AG04449 (cell line): ENCODE measurements at places on chromosomes 6 and 20.

DNA sequence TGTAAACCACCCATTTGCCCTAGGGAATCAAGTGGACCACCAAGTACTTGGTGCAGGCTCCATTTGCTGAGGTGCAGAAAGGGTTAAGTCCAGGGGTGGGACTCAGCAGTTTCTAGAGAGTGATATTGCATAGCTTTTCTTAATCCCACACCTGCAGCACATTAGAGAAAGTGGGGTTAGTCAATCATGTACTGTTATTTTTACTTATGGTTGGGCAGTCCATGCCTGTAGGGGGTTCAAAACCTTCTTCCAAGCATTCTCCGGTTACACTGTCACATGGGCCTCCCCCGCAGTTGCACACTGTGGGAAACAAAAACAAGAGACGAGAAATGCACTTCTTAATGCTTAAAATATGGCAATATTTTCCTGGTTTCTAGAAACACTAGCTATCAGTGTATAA lies 65.5 kb downstream of the LAMA4 start:
- peak; percentile 21 for DNase-seq

DNA sequence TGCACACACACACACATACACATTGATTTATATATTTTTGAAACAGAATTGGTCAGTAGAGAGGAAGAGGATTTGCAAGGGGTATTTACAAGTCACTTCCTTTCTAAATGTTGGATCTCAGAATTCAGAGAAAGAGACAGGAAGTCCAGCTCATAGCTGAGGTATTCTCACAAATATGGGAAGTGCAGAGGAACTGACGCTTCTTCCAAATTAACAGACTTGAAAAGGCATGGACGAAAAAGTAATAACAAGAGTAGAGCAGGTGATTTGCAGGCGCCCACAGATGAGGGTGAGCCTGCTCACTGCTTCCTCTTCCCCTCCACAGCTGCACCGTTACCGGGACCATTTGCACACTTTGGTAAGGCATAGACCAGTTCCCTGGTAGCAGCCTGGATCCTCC lies 246.4 kb downstream of the PHACTR1 start:
- no peak for DNase-seq

DNA sequence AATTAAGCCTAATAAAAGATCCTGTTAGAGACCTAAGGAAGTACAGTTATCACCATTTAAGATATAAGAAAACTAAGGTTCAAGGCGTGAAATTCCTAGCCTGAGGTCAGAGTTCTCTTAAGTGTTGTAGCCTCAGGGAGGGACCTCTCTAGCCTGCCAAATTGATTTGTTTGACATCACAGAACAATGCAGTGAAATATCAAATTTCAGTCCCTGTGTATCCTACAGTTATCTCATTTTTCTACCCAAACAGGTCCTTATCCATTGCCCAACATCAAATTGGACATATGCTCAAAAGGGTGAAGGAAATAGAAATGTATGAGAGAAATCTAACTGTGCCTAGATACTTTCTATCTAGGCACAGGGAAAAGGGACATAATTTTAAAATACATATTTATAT lies 63.0 kb downstream of the NCOA7 start:
- DNase-seq = no peak

GRCh38 chr6:54899442-54899841 lies 52.9 kb downstream of the FAM83B start:
- no peak for DNase-seq

DNA sequence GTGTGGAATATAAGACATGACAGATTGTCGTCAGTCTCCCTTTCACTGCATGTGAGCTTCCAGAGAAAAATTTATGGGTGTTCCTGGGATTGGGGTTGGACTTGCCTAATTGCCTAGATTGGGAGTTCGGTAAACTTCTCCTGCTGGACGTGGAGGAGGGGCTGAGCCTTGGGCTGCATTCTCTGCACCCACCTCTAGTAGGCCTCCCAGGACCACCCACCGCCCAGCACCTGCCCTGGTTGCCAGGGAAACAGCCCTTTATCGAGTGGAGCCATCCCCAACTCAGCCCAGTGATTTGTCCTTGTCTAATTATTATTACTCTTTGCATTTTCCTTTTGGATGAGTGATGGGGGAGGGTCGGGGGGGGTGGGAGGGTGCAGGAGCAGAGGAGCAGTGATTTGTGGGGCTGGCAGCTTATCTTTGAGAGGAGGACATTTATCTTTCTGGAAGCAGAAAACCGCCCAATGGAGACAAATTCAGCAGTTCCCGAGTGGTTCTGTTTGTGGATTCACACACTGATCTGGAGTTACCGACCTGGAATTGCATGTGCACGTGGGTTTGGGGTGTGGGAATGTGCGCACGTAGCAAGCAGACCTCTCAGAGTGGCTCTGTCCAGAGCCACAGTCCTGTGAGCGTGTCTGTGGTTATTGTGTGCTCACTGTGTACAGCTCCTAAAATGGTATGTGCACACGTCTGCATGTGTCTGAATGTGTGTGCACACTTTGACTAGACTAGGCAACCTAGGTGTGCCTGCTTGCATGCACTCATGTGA lies 104.5 kb downstream of the DHX35 start:
- no peak for DNase-seq

- no peak for DNase-seq
These were observed 43.0 kb upstream of the GPR31 start for GRCh38 chr6:167200806-167201205.

GRCh38 chr6:33746651-33747100 lies at the start of gene IP6K3:
IP6K3 (minus strand) TSS chr6:33746905; CDS start chr6:33735476, 11,429 bp downstream.
- DNase-seq = no peak

- no peak for DNase-seq
These were observed 589 bp downstream of the RNF5 start for GRCh38 chr6:32178547-32179440.

GRCh38 chr20:57738053-57738452 lies 28.2 kb upstream of the PMEPA1 start:
- DNase-seq = no peak

DNA sequence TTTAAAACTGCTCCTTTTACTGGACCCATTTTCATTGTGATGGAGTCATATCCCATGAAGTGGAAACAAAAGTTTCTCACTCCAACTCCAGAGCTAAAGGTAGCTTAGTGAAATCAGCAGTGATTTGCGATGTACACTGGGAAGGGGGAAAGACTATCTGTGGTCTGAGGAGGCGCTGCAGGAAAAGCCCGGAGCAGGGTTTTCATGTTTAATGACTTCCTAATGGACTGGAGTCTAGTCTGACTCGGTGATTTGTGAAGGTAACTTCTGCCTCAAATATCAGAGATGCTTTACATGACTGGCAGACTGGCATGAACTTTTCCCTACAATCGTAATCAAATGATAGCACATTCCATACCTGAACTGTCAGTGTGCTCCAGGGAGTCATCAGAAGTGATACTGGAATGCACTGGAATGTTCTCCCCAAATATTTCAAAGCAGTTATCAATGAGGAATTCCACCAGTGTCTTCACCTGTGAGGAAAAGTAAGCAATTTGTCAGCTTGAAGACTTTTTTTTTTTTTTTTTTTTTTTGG lies 7.0 kb downstream of the TAGAP start:
- DNase-seq = no peak

- no peak for DNase-seq
These were observed 744 bp downstream of the RAB23 start for GRCh38 chr6:57221191-57221935.

DNA sequence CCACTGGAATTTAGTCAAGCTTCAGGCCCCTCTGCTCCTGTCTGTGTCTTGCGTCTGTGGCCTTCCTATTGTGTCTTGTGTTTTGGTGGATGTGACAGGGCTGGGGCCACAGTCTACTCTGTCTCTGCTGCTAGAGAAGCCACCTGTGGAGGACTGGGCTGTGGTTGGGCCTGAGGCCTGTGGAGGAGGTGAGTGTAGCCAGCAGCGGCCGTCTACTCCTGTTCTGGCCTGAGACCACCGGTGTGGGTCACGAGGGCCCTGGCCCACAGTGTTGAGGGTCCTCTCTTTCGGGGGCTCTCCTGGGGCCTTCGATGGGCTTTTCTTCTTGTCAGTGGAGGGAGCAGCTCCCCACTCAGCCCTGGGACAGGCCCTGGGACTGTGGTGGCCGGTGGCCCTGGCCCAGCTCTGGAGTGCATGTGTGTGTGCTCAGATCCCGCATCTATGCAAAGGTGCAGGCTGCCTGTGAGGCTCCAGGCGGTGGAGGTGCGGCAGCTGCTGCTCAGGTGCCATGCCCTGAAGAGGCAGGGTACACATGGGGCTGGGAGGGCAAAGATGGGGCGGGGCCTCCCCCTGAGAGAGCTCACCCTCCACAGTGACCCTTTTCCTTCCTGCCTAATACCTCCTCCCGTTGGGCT lies 20.8 kb downstream of the SDCBP2 start:
- no peak for DNase-seq

GRCh38 chr6:33585403-33586107 lies 5.5 kb upstream of the BAK1 start:
- DNase-seq = no peak

- DNase-seq = no peak
These were observed 25.1 kb downstream of the LOC128125822 start for GRCh38 chr6:63597141-63598048.
